ENCODE measurements at places on chromosomes 1 and 21. TPM values are rescaled to one million over a fixed set of nuclear protein-coding genes. Genes with fewer than 3 reads are reported as not detected.

- no peak for DNase-seq
Measured at GRCh38 chr21:16568244-16568643, 838.5 kb downstream of the USP25 start.

DNA sequence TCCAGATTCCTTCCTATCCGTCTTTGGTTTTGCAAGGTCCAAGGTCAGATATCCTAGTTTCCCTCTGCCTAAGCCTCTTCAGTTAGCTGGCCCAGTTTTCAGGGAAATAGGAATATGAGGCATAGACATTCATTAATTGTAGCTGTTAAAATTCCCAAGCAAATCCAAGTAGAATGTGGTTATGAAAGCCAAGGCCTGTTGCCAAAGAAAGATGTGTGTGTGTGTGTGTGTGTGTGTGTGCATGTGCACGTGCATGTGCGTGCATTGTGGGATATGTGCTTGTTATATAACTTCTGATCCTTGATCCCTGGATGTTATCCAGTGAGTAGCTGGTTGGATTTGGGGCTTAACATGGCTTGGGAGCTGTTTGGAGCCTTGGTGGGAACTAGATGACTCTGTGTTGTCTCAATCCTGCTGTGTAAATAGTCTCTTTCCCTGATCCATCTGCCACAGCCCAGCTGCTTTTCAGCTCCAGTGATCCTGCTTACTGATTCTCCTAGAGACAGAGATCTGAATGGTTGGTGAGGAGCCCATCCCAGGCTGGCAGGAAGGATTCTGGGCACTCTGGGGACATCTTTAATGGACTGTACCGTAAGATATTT is 70.6 kb upstream of the GCLM start:
- no peak for DNase-seq

GRCh38 chr1:63921359-63921758 is 147.5 kb downstream of the ROR1 start:
- DNase-seq: no peak

- DNase-seq: no peak
Measured at GRCh38 chr21:33151941-33152731, 77.6 kb upstream of the IFNAR2 start.

Gene AP4B1
- 8.9 TPM for total RNA-seq

DNA sequence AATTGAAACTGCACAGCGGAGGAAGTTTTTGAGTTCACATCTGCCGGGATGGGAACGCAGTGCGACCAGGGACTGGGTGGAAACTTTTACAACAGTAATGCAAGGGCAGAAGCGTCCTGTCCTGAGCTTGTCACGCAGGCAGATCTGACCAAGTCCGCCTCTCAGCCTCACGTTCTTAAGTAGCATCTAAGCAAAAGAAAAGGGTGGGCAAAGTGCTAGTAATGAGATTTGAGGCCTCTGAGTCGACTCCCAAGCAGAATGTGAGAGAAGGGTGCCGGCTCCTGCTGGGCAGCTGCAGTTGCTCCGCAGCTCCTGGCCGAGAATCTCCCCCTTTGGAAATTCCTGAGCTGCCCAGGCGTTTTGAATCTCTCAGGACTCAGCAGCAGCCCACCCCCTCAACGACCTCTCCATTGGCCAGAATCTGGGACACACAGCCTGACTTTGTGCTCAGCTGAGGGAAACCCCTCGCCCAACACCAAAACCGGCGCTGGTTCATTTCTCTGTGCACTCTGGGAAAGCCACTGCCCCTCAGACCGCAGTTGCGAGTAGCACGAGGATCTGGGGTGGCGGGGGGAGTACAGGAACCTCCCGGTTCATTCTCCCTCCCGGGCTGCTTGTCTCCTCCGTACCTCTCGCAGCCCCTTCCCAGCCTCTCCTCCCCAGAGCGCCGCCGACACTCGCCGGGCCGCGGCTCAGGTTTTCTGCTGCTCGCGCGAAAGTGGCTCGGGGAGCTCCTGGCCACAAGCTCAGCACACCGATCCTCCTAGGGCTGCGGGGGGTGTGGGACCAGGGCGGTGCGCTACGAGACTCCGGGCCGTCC is 913 bp upstream of the S1PR1 start:
- DNase-seq: peak; percentile 71

- DNase-seq: no peak
Measured at GRCh38 chr1:171940368-171940767, 99.1 kb downstream of the DNM3 start.

GRCh38 chr1:168939110-168939946 is 167.2 kb upstream of the ATP1B1 start:
- no peak for DNase-seq

Gene FAM72D
- 12.7 TPM for total RNA-seq

- DNase-seq: no peak
Measured at GRCh38 chr1:225712391-225712790, 59.5 kb upstream of the ENAH start.

Gene FMO5
- 0.34 TPM for total RNA-seq

GRCh38 chr1:67126111-67126746 is 8.5 kb downstream of the C1orf141 start:
- DNase-seq: no peak

- no peak for DNase-seq
Measured at GRCh38 chr1:55700359-55701130, 485.4 kb upstream of the USP24 start.

DNA sequence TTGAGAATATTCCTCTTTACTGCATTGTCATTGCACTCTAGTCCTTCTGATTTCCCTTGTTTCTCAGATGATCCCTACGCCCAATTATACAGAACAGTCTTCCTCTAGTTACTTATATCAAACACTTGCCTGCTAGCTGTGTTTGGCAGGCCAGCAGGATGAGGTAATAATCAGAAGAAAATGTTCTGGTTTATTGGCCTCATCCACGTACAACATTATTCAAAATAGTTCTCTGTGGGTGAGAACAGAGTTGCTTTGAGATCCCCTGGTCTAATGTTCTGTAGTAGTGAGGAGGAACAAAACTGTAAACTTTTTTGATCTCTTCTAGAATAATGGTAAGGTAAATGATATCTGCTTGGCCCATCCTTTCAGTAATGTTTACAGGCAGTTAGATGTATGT is 22.3 kb upstream of the C1orf105 start:
- no peak for DNase-seq

DNA sequence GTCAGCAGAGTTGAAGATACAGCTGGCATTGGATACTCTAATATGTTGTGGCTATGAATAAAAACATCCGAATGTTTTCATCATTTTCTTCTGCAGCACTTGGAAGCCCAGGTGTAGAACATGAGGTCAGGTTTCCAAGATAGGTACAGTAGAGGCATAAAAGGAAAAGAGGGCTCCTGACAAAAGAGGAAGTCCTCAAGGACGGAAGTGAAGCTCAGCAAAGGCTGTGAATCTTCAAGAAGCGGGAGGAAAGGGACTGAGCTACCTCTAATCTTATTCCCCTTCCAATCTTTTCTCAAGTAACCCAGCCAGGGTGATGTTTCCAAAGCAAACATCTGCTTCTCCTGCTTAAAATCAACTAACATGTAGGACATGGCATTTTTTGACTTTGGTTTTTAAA is 4.4 kb upstream of the PIK3C2B start:
- no peak for DNase-seq

Gene PPM1J
- total RNA-seq: 17.5 TPM

DNA sequence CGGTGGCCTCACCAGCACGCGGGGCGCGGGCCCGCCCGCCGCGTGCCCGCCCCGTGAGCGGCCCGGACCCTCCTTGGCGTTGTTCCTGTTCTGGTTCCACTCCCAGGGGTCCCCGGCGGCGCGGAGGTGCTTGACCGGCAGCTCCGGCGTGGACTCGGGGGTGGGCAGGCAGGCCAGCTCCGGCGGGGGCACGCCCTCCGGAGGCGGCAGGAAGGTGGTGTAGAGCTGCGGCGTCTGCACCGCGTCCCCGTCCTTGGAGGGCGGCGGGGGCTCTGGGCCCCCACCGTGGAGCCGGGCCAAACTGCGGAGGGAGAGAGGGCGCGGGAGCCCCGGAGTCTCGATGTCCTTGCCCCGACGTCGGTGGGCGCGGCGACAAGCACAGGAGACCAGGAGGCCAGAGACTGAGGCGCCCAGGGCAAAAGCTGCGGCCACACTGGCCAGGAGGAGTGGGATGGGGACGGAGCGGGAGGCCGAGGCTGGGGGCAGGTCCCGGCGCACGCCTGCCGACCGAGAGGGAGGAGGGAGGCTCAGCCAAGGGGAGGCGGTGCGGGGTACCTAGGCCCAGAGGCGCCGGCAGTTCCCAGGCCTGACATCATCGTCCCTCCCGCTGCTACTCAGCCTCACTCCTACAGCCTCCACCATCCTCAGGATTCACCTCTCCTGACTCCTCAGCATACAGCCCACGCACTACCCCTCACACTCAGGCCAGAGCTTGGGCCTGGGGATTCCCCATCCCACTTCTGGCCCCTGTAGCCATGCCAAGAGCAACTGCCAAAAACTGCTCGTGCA is 13.2 kb downstream of the SEMA6C start:
- peak; percentile 74 for DNase-seq

DNA sequence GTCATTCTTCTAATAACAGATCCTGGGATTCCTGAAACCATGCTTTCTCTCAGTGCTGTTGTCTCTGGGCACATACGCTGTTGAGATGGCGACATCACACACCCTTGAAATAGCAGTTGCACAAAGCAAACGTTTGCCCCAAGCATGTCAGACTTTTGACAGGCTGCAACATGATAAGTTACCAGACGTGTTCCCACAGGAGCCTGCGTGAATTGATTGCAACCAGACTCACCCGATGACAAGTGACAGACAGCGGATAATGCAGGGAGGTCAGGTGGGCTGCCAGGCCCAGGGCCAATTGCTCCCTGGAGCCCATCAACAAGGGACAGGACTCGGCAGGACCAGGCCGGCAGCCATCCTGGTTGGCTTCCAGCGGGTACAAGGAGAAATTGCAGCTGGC is 310.9 kb downstream of the SIPA1L2 start:
- no peak for DNase-seq

DNA sequence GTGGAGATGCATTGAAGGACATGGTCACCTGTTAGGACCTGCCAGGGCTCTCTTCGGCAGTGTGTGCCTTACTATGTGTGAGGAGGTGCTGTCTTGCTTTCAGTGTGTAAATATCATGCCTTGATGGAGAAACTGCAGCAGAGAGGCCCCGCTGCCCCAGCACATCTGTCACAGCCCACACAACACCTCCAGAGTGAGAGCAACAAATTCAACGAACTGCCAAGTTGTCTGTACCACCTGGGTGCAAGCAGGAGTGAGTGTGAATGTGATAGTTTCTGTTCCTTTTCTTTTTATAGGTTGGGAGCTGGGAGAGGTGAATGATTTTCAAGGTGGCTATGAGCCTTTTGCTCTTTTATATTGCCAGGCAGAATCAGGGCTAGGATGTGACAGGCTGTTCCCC is 114.6 kb upstream of the KIAA0040 start:
- no peak for DNase-seq

DNA sequence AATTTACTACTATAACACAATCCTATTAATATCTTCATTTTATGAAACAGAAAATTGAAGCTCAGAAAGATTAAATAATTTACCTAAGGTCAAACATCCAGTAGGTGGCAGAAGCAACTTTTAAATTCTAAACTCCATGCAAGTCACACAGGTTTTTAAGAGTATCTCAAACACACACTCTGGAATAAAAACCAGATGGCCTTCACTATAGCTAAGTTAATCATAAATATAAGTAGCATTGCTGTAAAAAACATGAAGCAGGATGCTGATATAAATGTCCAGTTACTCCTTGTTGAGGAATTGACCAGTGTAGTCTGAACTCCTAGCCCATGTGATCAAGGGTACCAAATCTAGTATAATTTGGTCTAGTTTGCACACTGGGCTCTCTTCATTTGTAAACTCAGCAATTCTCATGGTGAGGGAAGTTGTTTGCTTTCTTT is 9.4 kb upstream of the FMO3 start:
- no peak for DNase-seq

Gene LEMD1
- 10.5 TPM for total RNA-seq

DNA sequence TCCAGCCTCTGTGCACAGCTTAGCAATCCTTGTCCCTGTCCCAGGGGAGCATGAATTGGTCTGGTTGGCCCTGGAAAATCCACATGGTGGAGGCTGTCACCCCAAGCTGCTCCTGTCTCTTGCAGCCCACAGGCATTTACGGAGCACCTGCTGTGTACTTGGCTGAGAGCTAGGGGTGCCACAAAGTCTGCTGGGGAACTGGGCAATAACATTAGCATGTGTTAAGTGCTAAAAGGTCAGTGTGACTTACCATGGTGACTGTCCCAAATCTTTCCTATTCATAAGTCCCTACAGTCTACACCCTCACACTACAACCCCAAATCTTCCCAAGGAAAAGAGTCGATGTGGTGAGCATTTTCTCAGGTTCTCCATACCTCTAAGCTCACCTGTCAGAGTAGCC is 53.6 kb upstream of the ARTN start:
- no peak for DNase-seq

- no peak for DNase-seq
Measured at GRCh38 chr1:216183007-216183406, 240.2 kb downstream of the USH2A start.

Gene OR2T33
- total RNA-seq: not detected

Gene FAM72C
- total RNA-seq: 6.3 TPM

Gene CYP4X1
- total RNA-seq: 1.3 TPM

GRCh38 chr21:27366036-27366435 is 399.1 kb upstream of the ADAMTS5 start:
- no peak for DNase-seq

- no peak for DNase-seq
Measured at GRCh38 chr1:222950892-222951291, 136.1 kb downstream of the DISP1 start.

DNA sequence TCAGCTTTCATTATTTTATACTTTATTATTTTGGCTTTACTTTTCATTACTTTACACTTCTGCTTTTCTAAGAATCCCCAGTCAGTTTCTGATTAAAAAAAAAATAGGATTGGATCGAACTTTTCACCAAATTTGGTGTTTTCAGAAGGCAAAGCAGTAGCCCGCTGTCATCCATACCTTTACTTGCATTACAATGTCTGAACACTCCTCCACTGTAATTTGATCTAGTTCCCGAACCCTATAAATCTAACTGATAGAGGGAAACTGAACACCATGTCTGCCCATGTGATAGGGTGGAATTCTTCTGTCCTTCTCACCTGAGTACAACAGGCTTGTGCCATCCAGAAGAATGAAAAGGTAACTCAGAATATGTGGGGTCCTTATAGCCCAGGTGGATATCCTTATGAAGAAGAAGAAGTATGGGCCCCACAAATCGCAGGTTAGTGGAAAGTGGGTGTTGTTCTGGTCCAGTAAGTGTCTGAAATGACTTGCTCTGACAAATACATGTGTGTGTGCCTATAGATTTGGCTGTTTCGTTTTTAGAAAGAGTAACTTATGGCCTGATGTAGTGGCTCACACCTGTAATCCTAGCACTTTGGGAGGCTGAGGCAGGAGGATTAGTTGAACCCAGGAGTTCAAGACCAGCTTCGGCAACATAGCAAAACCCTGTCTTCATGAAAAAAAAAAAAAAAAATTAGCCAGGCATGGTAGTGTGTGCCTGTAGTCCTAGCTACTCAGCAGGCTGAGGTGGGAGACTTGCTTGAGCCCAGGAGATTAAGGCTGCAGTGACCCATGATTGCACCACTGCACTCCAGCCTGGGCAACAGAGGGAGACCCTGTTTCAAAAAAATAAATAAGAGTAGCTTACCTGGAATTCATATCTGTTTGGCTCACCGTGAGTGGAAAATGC is 26.6 kb upstream of the CDC14A start:
- no peak for DNase-seq

GRCh38 chr1:168848051-168848450 is 119.0 kb upstream of the DPT start:
- no peak for DNase-seq

All from H1 (cell line).